ENCODE measurements at places on chromosomes 16 and 17.

DNA sequence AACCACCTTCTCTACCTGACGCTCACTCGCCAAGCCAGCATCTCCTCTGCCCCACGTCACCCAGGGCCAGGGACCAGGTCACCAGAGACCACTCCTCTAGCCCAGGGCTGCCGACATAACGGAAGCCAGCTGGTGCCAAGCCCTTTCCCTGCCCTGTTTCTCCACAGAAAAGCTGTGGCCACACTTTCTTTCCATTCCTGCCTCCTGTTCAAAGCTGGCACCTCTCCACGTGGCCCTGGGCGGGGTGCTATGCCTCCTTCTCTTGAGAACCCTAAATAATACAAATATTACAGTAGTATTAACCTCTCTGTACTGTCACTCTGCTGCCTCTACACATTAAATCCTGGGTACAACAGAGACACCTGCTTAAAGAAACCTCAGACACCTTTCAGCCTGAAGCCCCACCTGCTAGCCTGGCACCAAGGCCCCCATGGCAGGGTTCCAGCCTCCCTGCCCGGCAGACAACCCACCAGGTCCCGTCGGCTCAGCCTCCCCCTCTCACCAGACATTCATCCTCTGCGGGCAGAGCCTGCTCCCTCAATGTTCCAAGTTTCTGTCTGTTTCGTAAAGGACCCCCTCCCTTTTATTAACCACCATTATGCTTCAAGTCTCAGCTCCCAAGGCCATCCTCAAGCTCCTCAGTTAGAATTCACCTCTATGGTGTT, 62.3 kb downstream of the TIMM22 start:
- DNase-seq, result no peak

- no peak for DNase-seq
Measured at GRCh38 chr17:58384897-58385296, 32.4 kb downstream of the RNF43 start.

GRCh38 chr16:48441863-48442279, 56.7 kb upstream of the SIAH1 start:
- no peak for DNase-seq

GRCh38 chr17:79203016-79203415, 128.4 kb downstream of the ENGASE start:
- no peak for DNase-seq

- DNase-seq, result no peak
Measured at GRCh38 chr17:2598166-2598565, 4.7 kb downstream of the PAFAH1B1 start.

GRCh38 chr17:29772981-29773380, 150.3 kb upstream of the CORO6 start:
- no peak for DNase-seq

- DNase-seq, result no peak
Measured at GRCh38 chr16:10868104-10868595, 8.9 kb upstream of the CIITA start.

DNA sequence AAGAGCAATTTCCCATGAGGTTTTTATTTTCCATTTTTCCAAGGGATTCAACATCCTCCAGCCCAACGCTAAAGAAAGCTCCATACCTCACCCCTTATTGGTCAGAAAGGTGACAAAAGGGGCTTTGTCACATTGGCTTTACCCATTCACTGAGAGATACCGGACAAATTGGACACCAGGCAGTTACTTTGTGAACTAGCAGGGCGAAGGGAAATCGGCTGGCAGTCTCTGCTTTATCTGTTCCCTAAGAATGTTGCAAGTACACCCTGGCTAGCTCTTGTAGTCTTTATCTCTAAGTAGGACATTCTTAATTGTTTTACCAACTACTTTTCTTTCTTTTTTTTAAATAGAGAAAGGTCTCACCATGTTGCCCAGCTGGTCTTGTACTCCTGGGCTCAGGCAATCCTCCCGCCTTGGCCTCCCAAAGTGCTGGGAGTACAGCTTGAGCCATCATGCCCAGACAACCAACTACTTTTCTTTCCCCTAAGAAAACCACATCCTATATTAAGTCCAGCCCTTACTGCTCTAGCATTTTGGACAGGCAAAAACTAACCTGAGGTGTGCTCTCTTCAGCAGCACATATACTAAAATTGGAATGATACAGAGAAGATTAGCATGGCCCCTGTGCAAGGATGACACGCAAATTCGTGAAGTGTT, 16.8 kb downstream of the PRPSAP1 start:
- DNase-seq, result no peak

DNA sequence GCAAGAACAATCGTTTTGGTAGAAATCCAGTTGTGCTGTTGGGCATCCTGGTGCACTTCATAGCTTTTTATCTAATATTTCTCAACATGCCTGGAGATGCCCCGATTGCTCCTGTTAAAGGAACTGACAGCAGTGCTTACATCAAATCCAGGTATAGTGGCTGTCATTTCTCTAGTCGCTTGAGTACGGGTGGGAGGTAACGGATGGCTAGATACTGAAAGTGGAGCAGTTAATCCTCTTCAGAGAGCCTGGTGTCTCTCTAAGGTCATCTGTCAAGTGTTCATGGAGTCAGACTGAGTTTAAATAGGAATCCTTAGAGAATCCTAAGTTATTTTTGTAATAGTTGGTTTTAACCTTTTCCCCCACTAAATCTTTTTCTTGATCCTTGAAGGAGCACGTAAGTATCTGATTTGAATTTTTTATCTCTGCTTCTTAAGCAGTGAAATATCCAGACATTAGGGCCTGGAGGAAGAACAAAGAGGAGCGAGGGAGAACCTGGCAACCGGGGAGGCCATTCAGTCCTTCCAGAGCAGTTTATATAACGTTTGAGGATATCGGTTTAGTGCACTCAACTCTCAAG, 37.2 kb downstream of the MFSD11 start:
- DNase-seq, result no peak

DNA sequence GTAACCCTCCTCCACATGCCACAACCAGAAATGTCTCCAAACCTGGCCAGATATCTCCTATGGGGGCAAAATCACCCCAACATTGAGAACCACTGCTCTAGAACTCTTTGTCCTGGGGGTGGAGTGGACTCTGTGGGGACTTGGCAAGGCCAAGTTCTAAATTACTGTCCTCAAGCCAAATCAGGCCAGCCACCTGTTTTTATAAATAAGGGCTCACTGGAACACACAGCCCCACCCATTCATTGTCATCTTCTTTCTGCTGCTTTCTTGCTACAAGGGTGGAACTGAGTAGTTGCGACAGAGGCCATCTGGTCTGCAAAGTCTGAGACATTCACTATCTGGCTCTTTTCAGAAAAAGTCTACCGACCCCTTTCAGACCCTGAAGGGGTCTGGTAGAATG, 26.8 kb upstream of the TMEM220 start:
- DNase-seq, result no peak

DNA sequence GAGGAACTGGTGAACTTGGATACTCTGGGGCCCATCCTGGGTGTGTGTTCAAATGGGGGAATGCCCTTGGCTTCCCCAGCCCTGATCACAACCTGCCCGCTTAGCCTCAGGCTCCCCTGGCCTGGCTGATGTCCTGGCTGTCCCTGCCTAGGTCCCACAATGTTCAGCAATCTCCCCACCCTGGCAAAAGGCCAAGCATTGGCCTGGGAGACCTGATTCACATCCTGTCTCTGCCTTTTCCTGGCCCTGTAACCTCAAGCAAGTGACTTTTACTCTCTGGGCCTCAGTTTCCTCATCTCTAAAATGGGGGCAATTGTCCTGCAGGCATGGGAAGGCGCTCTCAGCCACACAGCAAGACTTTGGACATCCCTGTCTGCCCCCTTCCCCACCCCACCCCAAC, 14.4 kb downstream of the CPNE2 start:
- no peak for DNase-seq

DNA sequence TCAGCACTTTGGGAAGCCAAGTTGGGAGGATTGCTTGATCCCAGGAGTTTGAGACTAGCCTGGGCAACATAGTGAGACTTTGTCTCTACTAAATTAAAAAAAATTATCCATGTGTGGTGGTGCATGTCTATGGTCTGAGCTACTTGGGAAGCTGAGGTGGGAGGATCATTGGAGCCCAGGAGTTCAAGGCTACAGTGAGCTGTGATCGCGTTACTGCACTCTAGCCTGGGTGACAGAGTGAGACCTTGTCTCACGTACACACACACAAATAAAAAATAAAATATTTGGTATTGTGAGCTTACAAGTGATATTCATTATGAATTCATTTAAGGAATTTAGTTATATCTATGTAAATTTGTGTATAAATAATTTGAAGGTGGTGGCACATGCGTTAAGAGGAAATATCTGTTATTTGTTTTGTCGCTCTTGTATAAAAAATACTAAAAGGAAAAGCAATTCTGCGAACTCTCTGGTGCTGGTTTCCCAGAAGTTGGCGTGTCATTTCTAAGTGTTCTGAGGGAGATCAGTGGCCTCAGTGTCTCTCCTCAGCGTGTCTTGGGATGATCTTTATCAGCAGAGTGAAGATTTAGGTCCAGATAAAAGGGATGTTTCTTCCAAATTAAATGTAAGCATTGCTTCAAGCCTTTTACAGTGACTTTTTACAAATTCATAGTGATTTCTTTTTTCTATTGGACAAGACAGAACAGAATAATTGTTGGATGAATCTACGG, 187.6 kb downstream of the FTO start:
- DNase-seq, result no peak

- no peak for DNase-seq
Measured at GRCh38 chr16:49987381-49987780, 37.6 kb upstream of the CNEP1R1 start.

- peak; percentile 89 for DNase-seq
Measured at GRCh38 chr17:4903051-4903818, at the start of gene CHRNE. TSS of gene CHRNE (minus strand) at chr17:4903098. CDS start at chr17:4903063, 35 bp downstream.

- no peak for DNase-seq
Measured at GRCh38 chr17:60361889-60362288, 30.0 kb downstream of the USP32 start.

GRCh38 chr16:68490829-68491575, 42.7 kb upstream of the SMPD3 start:
- DNase-seq, result no peak

- DNase-seq, result no peak
Measured at GRCh38 chr16:30715750-30716445, 16.9 kb downstream of the SRCAP start.

GRCh38 chr16:31348579-31348978, 6.4 kb upstream of the ITGAX start:
- no peak for DNase-seq

DNA sequence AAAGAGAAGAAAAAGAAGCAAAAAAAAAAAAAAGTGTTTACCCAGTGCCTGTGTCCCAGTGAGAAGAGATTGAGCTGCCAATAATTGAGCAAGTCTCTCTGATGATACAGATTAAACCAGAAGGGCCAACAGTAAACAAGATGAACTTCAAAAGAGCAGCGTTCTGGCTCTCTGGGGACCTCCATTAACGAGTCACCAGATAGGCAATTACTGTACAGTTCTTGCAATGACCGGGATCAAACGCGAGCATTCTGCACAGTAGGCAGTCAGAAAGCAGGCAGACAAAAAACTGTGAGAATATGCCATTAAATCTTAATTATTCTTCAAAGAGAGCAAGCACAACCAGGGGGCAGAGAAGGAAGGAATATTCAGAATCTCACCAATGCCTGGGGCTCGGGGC, 626.1 kb downstream of the TMEM114 start:
- peak; percentile 21 for DNase-seq
